LoVo (cell line): ENCODE measurements at places on chromosomes 3 and 15.
A peak's percentile ranks its signal among the peaks of the same experiment; 100 is the strongest.

DNA sequence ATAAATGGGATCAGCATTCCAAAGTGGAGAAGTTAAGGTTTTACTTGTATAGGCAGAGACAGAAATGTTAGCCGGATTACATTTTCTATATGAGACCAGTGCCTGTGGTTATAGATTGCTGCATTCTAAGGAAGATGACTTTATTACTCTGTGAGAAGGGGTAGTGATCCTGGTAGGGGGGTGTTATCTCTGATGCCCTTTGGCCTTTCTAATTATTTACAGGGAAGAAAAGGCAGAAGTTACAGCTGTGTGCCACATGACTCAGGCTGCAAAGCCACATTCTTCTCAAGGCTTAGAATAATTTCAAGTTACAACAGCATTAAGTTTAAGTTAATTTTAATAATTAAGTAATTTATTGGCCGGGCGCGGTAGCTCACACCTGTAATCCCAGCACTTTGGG, 2.2 kb upstream of the TMC3 start:
- no peak for DNase-seq

DNA sequence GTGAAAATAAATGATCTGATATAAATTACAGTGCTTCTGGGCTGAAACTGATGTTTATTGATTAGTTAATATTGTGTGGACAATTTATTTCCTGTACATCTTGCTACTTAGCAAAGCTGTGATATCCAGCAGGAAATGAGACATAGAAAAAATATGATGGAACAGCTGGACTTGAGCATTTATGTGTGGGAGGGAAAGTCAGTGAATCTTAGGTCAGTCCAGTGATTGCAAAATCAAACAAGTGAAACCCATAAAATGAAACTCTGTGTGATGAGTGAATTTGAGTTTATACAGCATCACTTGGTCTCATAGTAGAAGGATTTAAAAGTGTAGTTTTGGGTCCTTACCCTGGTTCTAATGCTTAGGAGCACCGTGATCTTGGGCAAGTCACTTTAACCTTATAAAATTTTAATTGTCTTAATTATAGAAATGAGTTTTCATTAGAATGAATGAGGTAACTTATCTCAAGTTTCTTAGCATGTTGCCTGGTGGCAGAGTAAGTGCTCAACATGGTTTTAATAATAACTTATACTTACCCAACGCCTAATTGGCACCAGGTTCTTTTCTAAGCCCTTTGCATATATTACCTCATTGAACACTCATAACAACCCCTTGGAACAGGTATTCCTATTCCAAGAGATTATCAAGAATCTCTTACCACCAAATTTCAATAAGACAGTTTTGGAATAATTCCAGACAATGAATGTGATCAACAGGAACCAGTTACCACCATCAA, 194.6 kb downstream of the ADAMTSL3 start:
- no peak for DNase-seq

DNA sequence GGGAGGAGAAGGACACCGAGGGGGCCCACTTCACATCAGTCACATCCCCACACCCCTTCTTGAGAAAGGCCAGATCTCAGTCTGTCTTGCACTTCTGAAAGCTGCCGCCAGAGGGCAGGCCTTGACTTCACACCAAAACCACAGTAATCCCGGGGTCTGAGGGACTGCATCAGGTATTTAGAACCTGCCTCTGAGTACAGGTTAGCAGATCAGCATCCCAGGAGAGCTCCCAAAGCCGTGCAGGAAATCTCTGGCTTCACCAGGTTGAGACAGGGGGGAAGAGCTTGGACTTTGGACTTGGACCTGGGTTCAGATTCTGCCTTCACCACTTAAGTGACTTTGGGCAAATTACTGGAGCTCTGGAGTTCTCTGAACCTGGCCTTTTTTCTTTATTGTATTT, 50.3 kb downstream of the LHFPL4 start:
- DNase-seq: peak; percentile 49

DNA sequence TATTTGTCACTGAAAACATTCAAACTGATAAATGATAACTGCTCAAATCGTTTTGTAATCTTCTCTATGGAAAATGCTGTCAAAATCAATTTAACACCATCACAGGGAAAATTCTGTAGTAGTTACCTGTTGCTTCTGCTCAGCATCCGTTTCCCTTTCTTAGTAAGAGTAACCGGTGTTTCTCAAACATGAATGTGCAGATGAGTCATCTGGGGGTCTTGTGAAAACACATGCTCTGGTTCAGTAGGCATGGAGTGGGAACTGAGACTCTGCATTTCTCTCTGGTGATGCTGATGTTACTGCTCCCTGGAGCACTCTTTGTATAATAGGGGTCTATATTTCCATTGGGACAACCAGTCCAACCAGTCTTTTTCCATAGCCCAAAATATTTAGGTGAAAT, 145.1 kb downstream of the SEMA6D start:
- no peak for DNase-seq

- DNase-seq: no peak
Observed at GRCh38 chr3:12838179-12838965, 3.0 kb downstream of the RPL32 start.

DNA sequence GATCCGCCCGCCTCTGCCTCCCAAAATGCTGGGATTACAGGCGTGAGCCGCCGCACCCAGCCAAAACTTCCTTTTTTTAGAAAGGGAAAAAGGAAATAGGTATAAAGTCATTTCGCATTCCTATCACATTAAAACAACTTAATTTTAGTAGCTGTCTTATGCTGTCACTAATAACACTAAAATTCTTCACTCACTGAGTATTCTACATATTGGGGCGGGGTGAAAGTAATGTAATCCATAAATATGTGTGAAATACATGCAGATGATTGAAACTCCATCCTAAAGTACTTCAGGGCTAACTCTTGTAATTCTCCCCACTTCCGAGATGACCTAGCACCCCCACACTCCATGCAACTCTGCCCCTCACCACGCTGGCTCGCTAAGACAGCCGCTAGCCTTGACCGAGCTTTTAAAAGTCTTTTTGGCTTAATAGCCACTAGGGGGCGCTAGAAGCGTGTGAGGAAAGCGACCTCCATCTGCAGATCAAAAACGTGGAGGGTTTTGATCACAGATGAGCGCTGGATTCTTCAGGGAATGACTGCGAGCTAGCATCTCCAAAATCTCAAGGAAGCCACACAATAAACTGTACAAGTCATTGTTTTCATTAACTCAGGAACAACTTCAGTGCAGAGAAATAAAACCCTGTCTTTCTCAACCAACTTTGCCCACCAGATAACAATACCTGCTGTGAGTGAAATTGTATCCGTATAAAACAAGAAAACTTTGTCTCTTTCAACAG, 129.3 kb upstream of the IGF1R start:
- peak; percentile 82 for DNase-seq

- no peak for DNase-seq
Observed at GRCh38 chr3:74027121-74027520, 402.4 kb upstream of the PDZRN3 start.

GRCh38 chr15:79881254-79881653, 15.6 kb downstream of the MTHFS start:
- DNase-seq: no peak

- DNase-seq: no peak
Observed at GRCh38 chr15:101387574-101387973, 92.5 kb upstream of the SNRPA1 start.
